CMK (cell line): ENCODE measurements at places on chromosomes 3 and 15.

- DNase-seq = no peak
Measured at GRCh38 chr3:140204271-140204984, 269.4 kb downstream of the CLSTN2 start.

DNA sequence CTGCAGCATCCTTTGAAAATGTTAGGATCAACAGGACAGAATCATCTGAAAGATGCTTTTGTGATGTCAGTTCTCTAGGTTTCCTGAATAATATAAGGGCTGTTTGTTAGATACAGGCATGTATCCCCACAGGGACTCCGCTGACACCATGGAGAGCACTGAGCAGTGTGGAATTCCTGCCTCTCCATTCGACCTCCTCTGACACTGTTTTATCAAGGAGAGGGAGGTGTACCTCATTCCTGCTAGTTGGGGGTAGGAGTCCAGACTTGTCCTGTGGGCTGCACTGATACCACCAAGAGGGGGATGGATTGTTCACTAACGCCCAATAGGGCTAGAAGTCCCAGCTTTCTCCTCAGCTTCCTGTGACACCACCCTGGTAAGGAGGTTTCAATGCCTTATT, 46.6 kb downstream of the LARS2 start:
- DNase-seq = no peak

- DNase-seq = no peak
Measured at GRCh38 chr3:89320186-89320585, 212.8 kb downstream of the EPHA3 start.

- no peak for DNase-seq
Measured at GRCh38 chr3:53642211-53642610, 147.8 kb downstream of the CACNA1D start.

DNA sequence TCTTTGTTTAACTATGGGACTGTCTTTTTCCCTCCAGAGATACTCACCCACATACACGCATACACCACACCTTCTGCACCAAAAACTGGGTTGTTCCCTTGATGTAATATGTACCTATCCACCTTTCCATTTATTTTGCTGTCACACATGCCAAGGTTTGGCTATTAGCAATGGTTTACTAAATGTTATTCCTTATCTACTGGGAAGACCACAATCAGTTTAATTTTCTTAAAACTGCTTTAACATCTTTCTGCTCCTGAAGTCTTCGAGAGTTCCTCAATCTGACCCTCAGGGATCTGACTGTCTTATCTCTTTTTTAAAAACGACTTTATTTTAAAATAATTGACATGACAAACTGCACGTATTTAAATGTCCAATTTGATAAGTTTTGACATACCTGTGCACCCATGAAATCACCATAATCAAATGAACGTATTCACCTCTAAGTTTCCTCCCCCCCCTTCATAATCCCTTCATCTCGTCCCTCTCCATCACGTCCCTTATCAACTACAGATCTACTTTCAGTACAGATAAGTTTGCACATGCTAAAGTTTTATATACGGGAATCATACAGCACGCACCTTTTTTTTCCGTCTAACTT, 805 bp upstream of the TRPM7 start:
- DNase-seq = no peak
